H54 (cell line): ENCODE measurements at places on chromosomes 13 and 19.

DNA sequence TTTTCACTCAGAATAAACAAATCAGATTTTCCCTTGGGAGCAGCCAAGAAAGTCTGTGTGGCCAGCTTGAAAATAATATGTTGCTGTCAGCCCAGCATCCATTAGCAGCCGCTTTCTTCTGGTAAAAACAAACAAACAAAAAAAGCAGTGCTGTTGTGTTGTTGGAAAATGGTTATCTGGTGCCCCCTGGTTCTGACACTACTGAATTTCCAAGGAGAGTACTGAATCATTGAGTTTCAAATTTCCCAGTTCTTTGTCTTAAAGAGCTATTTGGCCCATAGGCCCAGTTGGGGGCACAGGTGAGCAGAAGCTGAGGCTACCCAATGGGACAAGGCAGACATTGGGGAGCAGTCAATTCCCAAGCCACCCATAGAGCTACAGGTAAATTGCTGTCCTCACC is 995.9 kb downstream of the UQCRFS1 start:
- no peak for DNase-seq

GRCh38 chr19:7197119-7197759 is 97.0 kb downstream of the INSR start:
- DNase-seq, result peak; percentile 74

DNA sequence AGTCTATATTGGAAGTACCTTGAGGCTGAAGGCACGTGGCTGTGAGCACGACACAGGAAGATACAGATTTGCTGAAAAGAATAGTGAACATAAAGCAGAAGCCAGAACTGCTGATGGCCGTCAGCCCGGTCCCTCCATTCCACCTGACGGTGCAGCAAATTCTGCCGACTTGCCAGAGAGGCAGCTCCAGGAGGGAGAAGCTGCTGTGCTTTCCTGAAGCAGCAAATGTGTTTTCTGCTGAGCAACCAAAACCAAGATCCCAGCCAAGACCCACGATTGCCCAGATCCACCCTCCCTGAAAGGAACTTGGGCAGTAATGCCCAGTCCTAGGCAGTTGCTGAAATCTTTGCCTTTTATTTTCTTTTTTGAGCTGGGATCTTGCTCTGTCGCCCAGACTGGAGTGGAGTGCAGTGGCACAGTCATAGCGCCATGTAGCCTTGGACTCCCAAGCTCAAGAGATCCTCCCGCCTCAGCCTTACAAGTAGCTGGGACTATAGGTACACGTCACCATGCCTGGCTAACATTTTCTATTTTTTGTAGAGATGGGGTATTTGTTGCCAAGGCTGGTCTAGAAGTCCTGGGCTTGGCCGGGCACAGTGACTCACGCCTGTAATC is 7.0 kb upstream of the RCN3 start:
- no peak for DNase-seq

DNA sequence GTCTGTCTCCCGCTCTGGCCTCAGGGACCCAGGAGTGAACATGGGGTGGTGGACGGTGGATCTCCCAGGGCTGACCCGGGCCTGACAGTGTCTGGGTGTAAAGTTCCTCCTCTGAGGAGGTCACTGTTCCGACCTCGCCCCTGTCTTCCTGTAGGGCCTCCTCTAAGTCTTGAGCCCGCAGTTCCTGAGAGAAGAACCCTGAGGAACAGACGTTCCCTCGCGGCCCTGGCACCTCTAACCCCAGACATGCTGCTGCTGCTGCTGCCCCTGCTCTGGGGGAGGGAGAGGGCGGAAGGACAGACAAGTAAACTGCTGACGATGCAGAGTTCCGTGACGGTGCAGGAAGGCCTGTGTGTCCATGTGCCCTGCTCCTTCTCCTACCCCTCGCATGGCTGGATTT is at the start of gene SIGLEC9:
Gene SIGLEC9, plus strand, starts transcription at position 178 of the 400 bp plus-strand sequence. Its CDS starts 69 bp downstream, at position 247.
- no peak for DNase-seq

- DNase-seq, result no peak
These were observed 19.3 kb downstream of the ENOX1 start for GRCh38 chr13:43767341-43767931.
